ENCODE measurements at places on chromosomes 3 and 15.

GRCh38 chr3:4065085-4065484 lies 238.1 kb upstream of the SETMAR start:
- DNase-seq, result no peak

GRCh38 chr3:184868477-184868876 lies 56.5 kb downstream of the VPS8 start:
- no peak for DNase-seq

DNA sequence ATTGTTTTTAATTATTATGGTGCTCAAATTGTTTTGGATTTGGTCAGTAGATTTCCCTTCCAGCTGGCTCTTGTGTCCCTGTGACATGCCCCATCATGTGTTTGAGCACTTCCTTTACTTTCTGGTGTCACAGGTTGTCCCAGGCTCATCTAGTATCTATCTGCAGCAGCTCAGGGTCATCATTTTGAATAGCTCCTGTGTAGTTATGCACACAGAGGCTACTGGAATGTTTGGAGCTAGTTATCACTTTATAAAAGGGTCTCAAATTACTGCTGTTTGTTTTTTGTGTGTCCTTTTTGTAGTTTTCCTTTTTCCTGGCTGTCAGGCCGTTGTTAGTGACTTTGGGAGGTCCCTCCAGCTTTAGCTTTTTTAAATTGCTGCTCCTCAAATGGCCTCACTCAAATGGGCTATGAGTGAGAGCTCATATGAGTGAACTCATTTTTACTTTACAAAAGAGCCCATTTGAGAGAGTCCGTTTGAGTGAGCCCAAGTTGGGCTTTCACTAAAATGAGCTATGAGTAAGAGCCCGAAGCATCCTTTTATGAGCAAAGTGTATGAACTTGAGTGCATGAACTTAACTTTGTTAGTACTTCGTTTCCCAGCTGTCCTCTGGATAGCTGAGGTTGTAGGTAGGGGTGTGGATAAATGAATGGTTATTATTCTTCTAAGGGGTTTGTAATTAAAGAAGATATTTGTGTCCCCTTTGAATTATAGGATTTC lies 43.8 kb downstream of the SQOR start:
- no peak for DNase-seq

GRCh38 chr3:113051787-113052186 lies 61.0 kb downstream of the GTPBP8 start:
- no peak for DNase-seq

DNA sequence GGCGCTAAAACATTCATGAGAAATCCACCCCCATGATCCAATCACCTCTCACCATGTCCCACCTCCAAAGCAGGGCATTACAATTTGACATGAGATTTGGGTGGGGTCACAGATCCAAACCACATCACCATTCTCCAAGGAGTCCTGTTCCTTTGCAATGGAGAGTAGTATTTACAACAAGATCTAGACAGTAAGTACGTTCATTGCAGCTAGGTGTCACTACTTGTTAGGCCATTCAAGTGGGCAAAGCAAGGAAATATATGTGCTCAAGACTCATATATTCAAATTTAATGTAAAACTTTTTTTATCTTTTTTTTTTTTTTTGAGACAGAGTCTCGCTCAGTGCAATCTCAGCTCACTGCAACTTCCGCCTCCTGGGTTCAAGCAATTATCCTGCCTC lies 79.3 kb downstream of the AQP9 start:
- DNase-seq, result no peak

GRCh38 chr3:29700256-29700655 lies 419.4 kb downstream of the RBMS3 start:
- no peak for DNase-seq

GRCh38 chr3:186694288-186695032 lies 22.7 kb upstream of the KNG1 start:
- no peak for DNase-seq

DNA sequence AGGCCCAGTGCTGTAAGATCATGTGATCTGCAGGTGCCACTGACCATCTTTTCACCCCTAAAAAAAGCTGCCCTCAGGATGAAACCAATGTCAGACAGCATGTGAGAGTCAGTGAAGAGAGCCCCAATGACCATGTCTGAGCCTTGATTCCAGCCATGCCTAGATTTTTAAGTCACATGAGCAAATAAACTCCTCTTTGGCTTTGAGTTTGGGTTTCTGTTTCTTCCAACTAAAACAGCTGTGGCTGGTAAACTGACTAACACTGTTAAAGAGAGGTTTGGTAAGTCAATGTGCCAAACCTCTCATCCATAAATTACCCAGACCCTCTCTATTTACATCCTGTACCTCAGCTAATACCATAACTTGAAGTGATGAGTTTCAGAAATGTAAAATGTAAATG lies 8.3 kb downstream of the MYO5A start:
- DNase-seq, result no peak

DNA sequence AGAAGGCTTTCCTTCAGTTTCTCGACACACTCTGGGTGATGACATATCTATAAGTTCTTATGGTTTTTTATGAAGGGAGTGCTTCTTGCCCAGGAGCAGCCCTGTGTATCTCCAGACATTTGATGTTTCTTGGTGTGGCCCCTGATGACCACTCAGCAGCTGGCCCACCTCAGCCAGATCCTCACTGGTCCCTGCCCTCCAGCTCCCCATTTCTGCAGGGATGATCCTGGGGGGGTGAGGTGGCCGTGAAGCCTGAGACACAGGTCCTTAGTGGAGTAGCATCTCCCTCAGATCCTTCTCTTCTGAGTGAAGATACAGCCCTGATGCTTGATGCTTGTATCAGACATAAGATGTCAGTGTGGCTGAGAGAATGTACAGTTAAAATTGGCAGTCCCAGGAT lies 127.7 kb downstream of the LRRC3B start:
- no peak for DNase-seq

- no peak for DNase-seq
These were observed 443.5 kb downstream of the OTOL1 start for GRCh38 chr3:161939918-161940620.

- DNase-seq, result no peak
These were observed 17.6 kb downstream of the EXOSC7 start for GRCh38 chr3:44993471-44994205.

DNA sequence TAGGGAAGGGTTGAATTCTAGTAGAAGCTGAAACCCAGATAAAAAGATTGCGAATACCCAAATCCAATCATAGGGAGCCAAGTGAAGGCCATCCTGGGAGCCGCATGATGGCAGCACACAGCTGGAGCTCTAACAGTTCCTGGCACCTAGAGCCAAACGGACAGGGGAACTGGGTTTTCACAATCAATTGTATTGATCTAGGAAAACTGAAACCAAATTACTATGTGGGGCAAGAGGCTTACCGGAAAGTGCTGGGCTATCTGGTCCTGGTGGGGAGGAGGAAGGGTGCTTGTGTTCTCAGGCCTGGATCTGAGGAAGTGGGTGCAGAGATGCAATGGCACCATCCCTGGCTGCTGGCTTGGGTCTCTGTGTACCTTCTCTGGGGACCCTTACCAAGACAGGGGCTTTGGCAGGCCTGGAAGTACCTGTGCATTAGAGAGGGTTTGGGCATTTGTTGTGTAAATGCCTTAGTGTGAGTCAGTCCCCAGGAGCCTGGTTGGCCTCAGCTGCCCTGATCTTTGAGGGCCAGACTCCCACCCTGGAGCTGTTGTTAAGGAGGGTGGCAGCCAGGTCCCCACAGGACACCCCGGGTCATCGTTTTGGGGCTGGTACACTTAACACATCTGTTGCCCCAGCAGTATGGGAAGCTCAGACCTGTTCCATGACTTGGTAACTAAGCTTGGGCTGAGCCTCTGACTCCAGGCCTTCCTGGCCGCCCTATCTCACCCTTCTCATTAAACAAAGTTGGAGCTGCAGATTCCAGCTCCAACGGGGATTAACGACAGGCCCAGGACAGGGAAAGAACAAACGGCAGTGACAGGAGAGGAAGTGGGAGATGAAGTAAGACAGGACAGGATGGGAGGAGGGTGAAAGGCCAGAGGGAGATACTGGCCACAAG lies 8.9 kb upstream of the FURIN start:
- DNase-seq, result no peak

GRCh38 chr15:72591361-72591760 lies 63.1 kb upstream of the GOLGA6B start:
- no peak for DNase-seq

- DNase-seq, result no peak
These were observed 7.8 kb downstream of the MAP2K1 start for GRCh38 chr15:66394472-66394871.
